ENCODE measurements at places on chromosomes 4 and X.

GRCh38 chrX:42497356-42497755 lies 280.6 kb downstream of the PPP1R2C start:
- no peak for DNase-seq

- peak; percentile 91 for DNase-seq
Observed at GRCh38 chr4:128571747-128572146, 237.8 kb upstream of the JADE1 start.

DNA sequence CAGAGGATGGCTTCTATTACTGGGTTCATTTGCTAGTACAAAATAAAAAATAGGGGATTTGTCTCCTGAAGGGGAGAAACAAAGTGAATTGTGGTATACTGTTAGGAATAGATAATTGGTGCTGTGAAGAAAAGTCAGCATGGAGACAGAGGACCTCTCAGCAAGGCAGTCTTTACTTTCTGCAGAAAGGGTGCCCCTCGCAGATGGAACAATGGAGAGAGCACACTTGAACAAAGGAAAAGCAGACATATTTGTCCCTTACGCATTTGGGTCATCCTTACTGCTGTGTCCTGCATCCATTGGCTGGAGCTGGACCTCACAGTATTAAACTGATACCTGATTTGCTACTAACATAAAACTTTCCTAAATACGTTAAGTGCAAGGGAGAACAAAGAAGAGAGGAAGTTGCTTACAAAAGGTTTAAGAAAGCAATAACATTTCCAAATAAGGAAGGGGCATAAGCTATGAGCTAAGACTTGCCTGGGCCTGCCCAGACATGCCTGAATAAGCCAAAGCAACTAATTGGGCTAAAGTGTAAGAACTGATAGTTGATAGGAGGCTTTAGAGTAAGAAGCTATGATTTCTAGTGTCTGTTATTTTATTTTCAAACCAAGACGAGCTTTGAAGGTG lies 83.8 kb downstream of the CCKAR start:
- peak; percentile 15 for DNase-seq

GRCh38 chrX:141791856-141792255 lies 46.3 kb upstream of the MAGEC3 start:
- peak; percentile 5 for DNase-seq

DNA sequence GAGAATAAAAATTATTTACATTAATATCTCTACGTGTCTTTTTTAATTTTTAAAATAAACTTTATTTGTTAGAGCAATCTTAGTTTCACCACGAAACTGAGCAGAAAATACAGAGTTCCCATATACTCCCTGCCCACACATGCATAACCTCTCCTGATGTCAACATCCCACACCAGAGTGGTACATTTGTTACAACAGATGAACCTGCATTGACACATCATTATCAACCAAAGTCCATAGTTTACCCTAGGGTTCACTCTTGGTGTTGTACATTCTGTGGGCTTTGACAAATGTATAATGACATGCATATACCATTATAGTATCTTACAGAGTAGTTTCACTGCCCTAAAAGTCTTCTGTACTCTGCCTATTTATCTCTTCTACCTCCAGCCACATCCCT lies 110.6 kb upstream of the OTUD4 start:
- no peak for DNase-seq

DNA sequence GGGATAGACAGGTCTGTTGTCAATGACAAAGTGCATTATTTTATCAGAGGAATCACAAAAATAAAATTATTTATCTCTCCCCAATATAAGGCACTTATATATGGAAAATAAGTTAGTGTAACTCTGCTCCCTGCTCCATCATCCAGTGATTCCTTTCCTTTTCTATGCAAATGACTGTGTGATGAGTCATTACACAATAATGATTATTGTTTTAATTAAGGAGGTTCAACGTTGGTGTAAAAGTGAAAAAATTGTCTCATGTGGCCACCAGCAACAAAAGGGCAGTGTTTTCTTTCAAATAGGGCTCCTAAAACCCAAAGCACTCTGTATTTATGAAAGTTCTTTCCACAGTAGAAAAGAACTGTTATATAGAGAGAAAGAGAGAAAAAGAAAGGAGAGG lies 16.7 kb downstream of the SLC7A11 start:
- DNase-seq: no peak

- no peak for DNase-seq
Observed at GRCh38 chr4:152696764-152697261, 17.0 kb upstream of the TMEM154 start.

DNA sequence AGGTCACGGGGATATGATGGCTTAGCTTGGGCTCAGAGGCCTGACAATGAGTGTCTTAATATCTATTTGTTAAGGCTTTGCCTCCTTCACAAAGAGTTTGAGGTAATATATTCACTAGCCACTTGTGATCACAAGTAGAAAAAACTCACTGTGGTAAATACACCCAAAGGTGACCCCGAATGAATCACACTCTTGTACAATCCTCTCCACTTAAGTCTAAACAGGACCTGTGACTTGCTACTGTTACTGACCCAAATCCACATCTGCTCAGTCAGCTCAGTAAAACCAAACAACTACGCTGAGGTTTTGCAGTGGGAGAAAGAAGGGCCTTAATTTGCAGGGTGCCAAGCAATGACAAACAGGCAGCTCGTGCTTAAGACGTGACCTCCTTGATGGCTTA lies 223.8 kb upstream of the MAGEC2 start:
- no peak for DNase-seq

GRCh38 chrX:11791090-11791489 lies 33.1 kb downstream of the MSL3 start:
- no peak for DNase-seq

GRCh38 chr4:72602396-72603376 lies 33.7 kb upstream of the ADAMTS3 start:
- DNase-seq: no peak

GRCh38 chr4:89837385-89837992 lies 528 bp upstream of the SNCA start:
- DNase-seq: no peak

GRCh38 chr4:101977076-101977475 lies 186.5 kb downstream of the BANK1 start:
- DNase-seq: peak; percentile 98

DNA sequence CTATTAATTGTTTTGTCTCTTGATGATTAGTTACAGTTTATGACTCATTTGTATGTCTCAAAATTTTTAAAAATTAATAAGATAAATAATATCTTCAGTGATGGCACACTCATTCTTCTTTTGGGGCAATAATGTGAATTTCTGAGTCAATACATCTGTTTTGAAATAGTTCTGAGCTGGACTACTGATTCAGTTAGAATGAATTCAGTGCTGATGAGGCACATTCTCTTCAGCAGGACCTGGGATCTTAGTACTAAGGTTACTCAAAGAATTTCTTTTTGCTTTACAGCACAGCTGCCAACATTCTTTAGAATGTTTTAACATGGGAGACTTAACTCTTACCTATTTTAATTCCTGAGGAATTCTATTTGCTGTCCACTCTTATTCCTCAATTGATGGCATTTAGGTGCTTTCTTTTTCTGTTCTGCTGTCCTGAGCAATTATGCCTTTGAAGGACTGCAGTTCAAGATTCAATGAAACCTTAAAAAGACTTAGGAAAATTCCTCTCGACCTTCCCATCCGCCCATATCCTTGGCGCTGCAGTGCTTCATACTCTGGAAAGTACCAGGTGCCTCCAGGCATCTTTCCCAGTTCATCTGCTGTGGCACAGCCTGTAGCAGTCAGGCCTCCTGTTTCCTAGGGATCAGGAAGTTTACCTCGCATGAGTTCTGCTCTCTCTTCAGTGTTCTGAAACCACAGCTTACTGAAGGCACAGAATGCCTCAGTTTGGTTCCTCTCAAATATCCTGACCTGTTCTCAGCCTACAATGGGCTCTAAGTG lies 213.7 kb downstream of the FSTL5 start:
- DNase-seq: peak; percentile 48

GRCh38 chr4:58732973-58733372 lies 1622.8 kb upstream of the IGFBP7 start:
- peak; percentile 4 for DNase-seq

- DNase-seq: no peak
Observed at GRCh38 chr4:78971776-78972175, 32.5 kb upstream of the PAQR3 start.

GRCh38 chr4:55346851-55347255 lies 811 bp downstream of the SRD5A3 start:
- no peak for DNase-seq

DNA sequence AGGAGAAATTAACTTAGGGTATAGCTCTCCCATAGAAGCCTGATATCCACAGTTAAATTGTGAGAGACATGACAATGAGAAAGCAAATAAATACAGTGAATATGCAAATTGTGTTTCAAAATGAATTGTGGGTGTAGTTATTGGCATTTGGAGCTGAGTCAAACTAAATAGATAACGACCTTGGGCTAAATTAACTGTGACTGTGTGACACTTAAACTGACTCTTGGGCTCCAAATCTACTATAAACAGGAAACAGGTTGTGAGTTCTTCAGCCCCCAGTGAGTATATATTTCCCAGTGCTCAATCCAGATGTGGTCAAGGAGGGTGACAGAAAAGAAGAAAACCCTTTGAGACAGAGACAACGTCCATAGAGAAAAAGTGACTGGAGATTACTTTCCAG lies 11.3 kb upstream of the MAGEA10 start:
- DNase-seq: no peak

DNA sequence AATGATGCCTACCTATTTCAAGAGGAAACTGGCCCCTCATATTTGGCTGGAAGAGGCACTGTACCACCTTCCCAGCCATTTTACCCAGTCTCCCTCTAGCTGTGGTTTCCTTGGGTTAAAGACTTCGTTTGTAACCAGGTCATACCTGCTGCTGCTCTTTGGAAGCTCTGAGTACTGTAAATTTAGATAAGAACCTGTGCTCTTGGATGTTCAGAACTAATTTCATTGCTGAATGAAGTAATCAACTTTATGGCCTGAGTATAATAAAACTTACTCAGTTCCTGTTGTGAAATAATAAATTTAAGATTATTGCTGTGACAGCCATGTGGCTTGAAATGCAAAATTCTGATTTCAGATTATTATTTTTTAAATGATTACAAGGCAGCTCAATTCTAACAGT lies 12.2 kb downstream of the MTTP start:
- DNase-seq: no peak

GRCh38 chrX:19849464-19850080 lies 37.8 kb downstream of the SH3KBP1 start:
- DNase-seq: no peak

- no peak for DNase-seq
Observed at GRCh38 chr4:70808151-70808550, 31.5 kb downstream of the GRSF1 start.

DNA sequence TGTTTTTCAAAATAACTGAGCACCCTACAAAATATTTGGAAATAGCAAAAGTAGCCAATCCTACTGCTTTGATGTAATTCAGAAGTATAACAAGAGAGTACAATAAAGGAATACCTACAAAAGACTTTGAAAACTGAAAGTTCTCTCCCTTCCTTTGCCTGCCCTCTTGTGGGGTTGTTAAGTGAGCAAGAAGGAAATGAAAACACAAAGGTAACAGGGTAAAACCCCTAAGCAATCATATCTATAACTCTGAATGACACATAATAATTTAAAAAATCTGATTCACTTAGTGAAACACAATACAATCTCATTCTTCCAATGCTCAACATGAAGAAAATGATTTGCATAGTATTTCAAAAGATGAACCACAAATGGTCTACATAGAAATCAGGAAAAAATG lies 98.2 kb downstream of the FRYL start:
- peak; percentile 40 for DNase-seq
